ENCODE measurements at places on chromosomes 16 and 17. TPM values are rescaled to one million over a fixed set of nuclear protein-coding genes. Genes with fewer than 3 reads are reported as not detected.

The GP2 gene
- total RNA-seq: not detected

The SOST gene
- not detected for total RNA-seq

The RASL10B gene
- total RNA-seq: 4.1 TPM

The GNAO1 gene
- total RNA-seq: 0.26 TPM

The TEDC2 gene
- 1.7 TPM for total RNA-seq

The POLG2 gene
- 24.9 TPM for total RNA-seq

The C16orf96 gene
- total RNA-seq: under 0.01 TPM

The C17orf113 gene
- 0.26 TPM for total RNA-seq

The GPRC5C gene
- 14.6 TPM for total RNA-seq

The DBNDD1 gene
- 1.3 TPM for total RNA-seq

The CTRB2 gene
- not detected for total RNA-seq

The NPIPA7 gene
- total RNA-seq: 1.7 TPM
